ENCODE measurements at places on chromosomes 6 and 20. TPM values are rescaled to one million over a fixed set of nuclear protein-coding genes. Genes with fewer than 3 reads are reported as not detected.
A peak's percentile ranks its signal among the peaks of the same experiment; 100 is the strongest.

- no peak for DNase-seq
Observed at GRCh38 chr20:3678856-3679720, 2.7 kb downstream of the ADAM33 start.

DNA sequence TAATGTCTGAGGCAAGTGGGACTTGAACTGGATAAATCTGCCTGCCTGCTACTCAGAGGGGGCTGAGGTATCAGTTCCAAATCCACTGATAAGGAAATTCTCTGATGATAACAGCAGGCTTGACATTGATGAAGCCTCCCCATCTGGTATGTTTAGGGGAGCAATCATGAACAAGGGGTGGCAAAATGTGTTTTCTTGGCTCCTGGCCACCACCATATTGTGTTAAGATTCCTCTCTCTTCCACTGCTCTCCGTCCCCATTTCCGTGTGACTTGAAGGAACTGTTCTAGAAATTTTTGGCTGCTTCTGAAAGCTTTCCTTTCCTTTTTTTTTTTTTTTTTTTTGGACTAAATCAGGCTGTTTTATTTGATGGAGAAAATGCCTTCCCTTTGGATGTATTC lies 335.3 kb upstream of the NRSN1 start:
- DNase-seq, result no peak

DNA sequence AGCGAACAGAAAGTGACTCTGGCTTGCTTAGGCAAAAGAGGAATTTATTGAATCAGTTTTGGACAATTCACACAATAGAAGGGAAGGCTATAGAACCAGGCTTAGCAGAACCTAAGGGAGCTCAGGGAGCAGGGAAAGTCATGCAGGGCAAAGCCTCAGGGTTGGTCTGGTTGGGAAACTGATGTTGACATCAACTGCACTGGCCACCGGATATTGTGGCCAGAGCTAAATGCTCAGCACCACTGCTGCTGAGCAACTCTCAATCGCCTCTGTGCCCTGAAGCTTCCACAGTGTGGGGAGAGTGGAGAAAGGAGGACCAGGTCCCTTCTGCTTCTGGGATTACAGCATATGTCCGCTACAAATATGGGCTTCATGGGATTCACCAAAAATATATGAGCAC lies 93.3 kb upstream of the GCM1 start:
- no peak for DNase-seq

DNA sequence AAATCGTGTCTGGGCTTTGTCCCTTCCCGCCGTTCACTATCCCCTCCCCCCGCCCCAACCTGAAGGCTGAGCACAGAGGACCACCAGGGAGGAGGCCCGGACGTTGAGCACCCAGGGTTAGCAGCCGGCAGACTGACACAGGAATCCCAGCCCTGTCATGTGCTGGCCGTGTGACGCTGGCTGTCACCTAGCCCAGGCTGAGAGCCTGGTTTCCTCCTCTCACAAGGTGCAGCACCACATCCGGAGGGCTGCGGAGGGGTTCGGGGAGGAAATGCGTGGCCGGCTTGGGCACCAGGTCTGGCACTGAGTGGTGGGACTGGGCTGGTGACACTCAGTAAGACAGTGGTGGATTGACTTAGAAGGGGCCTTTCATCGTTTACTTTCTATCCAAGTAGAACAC lies 4.6 kb upstream of the LSM14B start:
- DNase-seq, result peak; percentile 74

DNA sequence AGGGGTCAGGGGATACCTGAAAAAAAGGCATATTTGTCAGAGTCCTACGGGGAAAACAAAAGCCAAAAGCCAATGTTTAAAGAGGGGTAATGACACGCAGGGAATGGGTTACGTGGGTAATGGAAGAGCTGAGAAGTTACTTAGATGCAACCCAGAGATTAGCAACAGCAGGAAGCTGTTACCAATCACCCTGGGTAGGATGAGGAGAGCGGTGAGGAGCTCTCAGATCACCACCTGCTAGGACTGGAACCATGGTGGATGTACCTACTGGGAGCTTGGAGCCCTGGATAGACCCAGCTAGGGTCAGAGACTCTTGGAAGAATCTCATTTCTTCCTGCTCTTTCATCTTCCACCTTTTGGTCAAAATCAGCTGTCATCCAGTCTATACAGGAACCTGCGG lies 51.2 kb upstream of the RNF24 start:
- no peak for DNase-seq

DNA sequence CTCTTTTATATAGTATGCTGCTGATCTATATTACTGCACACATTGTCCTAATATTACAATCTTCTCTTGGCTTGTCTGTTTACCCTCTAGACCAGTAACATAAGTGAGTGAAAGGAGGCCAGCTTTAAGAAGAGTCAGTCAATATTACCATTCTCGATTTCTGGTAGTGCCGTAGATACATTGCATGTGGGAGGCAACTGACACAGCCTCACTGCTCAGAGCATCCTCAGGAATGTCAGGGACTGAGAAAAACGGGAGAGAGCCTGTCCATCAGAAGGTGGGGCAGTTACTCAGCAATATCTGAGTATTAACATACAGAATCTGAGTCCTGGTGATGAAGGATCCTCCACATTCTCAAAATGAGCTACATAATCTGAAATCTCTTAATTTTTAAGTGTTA lies 259.9 kb downstream of the GJA1 start:
- no peak for DNase-seq

- DNase-seq, result no peak
Observed at GRCh38 chr6:133170602-133171001, 70.6 kb upstream of the EYA4 start.

- no peak for DNase-seq
Observed at GRCh38 chr6:155152211-155153076, 111.4 kb upstream of the CLDN20 start.

DNA sequence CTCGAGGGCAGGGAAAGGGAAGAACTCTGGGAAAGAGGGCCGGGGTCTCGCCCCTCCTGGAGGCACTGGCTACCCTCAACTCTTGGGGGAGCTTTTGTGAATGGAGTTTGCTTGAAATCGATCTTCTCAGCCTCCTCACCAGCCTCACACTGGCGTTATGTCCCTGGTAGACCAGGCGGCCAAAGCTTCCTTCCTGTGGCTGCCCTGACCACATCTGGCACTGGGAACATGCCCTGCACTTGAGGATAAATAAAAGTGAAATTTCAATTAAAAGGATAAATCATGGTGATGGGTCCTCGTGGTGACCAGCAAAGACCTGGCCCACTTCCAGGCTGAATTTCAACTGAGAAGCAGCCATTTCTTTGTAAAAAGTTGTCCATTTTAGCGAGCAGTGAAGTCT lies 234.7 kb downstream of the TAF4 start:
- no peak for DNase-seq

DNA sequence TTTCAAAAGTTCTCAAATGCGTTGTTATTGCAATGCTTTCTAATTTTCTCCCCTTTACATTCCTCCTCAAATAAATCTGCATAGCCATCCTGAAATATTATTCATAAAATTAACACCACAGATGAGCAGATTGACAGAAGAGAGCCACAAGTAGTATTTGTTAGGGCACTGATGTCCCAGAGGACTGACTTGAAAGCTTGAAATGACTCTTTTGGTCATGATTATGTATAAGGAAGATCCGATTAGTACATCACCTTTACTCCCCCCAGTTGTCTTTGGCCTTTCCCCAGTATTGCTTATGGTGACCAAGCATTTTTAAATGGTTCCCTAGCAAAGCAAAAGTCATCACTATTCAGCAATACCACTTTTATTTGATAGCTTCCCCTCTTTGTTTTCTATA lies 187.6 kb downstream of the ADAT2 start:
- DNase-seq, result no peak

DNA sequence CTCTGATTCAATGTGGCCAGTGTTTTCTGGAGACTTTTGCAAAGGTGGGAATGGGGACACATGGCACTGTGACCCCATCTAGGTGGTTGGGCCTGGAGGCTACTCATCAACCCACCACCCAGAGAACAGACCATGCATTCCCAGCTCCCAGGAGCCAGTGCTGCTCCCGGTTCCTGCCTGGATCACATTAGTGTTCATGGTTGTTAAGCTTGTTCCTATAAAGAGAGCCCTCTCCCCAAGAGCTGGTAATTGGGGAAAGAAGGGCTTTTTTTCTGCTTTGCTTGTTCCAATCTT lies 102.0 kb downstream of the PHACTR3 start:
- no peak for DNase-seq

- no peak for DNase-seq
Observed at GRCh38 chr6:116244284-116244683, 9.6 kb downstream of the TSPYL4 start.

GRCh38 chr6:16754876-16755275 lies 6.4 kb downstream of the ATXN1 start:
- DNase-seq, result no peak

- no peak for DNase-seq
Observed at GRCh38 chr20:8780915-8781314, 288.0 kb upstream of the PLCB4 start.

DNA sequence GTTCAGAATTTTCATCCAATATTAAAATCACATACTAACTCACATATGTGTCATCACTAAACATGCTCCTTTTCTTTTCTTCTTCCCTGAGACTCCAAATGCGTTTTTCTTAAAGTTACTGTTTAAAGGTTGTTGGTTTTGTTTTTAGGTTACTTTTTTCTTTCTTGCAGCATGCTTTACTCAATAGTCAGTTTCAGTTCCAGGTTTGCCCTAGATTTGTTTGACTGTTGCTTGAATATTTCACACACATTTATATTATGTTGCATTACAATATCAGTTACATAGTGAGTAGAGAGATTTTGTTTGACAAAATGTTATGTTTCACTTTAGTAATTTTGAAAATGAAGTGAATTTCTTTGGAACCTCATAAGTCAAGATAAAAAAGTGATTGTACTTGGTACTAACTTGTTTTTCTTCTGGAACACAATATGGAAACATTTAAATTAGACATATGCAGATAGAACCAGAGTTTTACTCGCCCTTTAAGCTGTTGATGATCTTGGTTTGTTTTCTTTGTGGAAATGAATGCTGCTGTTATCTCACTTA lies 27.3 kb downstream of the FNDC1 start:
- DNase-seq, result no peak

DNA sequence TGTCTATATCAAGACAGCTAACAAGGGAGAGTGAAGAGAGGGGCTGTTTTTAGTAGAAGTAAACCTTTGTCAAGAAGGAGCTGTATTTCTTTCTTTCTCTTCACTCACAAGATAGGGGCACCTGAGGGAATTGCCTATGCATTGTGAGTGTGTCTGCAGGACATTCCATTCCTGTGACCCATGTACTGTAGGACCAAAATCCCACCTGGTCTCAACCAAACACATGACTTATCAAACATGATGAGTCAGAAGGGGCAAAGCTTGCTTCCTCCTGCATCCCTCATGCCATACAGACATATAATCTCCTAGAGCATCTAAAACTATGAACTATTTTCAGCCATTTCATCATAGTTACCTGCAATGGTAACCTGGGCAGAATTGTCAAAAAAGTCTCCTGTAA lies 21.8 kb downstream of the PKHD1 start:
- DNase-seq, result no peak

GRCh38 chr20:45341939-45342854 lies 6.0 kb downstream of the SDC4 start:
- DNase-seq, result no peak

GRCh38 chr6:11616200-11616611 lies 78.7 kb downstream of the TMEM170B start:
- DNase-seq, result no peak

- no peak for DNase-seq
Observed at GRCh38 chr6:18330548-18331081, 56.5 kb upstream of the RNF144B start.

DNA sequence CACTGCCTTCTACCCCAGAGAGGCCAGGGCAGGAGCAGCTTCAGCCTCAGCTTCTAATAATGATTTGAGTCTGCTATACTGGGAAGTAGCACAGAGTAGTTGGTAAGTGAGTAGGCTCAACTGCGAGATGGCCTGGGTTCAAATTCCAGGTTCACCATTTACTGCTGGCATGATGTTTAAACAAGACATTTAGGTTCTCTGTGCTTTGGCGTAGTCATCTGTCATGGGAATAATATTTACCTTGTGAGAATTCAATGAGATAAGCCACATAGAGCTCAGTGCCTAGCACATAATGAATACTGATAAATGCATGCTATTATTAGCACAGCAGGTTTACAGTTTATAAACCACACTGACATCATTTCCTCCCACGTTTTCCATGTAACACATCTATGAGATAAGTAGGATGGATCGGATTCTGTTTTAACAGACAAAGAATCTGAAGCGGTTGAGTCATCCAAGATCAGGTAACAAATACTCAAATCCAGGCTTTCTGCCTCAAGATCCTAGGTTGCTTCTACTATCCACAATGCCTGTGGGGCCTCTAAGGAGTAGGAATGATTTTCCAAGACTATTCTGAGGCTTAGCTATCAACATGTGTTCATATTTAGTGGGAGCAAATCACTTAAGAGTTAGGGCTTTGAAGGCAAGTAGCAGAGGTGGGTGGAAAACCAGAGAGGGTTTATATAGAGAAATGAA lies 72.9 kb upstream of the DTNBP1 start:
- no peak for DNase-seq

- no peak for DNase-seq
Observed at GRCh38 chr6:123997223-123997622, 193.6 kb downstream of the NKAIN2 start.

DNA sequence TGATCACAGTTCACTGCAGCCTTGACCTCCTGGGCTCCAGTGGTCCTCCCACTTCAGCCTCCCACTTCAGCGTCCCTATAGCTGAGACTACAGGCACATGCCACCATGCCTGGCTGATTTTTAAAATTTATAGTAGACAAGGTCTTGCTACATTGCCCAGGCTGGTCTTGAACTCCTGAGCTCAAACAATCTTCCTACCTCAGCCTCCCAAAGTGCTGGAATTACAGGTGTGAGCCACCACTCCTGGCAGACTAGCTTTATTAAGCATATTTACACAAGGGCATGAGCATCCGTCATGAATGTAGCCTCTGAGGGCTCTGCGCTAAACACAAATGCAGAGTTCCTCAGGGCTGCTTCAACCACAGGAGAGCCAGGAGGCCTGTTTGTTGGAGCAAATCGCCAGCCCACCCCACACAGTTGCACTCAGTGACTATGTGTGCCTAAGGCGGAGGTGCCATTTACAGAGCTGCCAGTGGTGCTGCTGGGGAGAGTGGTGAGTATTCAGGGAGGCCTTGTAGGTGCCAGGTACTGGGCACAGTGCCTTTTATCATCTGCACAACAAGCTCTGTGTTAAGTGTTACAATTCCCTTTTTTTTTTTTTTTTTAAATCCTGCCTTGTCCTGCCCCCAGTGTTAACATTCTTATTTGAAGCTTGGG lies 78.2 kb downstream of the PSMG4 start:
- DNase-seq, result no peak

The SNPH gene
- total RNA-seq, result 13.0 TPM

The MEI4 gene
- not detected for total RNA-seq

The ZNF831 gene
- total RNA-seq, result 25.9 TPM

The TEAD3 gene
- total RNA-seq, result 0.11 TPM

The C20orf202 gene
- not detected for total RNA-seq

The C2 gene
- total RNA-seq, result 1.4 TPM

The TBC1D20 gene
- total RNA-seq, result 15.7 TPM

The TMEM151B gene
- total RNA-seq, result not detected

The PRKN gene
- 5.2 TPM for total RNA-seq

The XKR7 gene
- not detected for total RNA-seq

The HLA-DMB gene
- total RNA-seq, result 6.0 TPM

The VAPB gene
- 29.4 TPM for total RNA-seq

Measured in CD4-positive, alpha-beta T cell (primary cell).